T1000 (cell line): ENCODE measurements at places on chromosomes 3 and 15.

DNA sequence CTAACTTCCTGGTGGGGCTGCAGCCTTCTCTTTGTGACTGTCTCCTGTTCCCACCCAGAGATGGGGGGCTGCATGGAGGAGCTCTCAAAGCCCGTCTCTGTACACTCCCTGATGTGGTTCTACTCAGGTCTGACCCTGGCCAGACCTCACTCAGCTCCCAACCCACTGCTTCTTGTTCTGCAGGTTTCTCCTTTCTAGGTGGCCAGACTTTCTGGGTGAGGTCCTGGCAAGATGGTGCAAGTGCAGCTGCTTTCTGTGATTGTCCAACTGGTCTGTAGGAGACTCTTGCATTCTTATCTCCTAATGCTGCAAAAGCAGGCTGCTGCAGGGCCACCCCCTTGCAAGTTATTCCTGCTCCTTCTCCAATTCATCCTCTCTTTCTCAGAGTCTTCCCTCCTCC lies 77.4 kb upstream of the XCR1 start:
- no peak for DNase-seq

DNA sequence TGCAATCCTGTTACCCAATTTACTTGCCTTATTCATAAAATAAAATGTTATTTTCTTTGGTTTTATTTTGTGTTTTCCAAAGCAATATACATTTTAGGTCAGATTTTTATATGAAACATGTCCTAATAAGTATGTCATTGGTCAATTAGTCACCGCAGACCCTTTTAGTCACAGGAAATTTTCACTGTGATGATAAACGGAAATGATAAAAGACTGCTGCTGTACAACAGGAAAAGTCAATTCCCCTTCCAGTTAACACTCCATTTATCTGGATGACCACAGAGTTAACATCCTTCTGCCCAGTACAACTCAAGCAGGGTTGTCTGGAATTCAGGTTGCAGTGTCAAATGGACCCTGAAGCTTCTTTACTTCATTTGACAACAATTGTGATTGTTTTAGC lies 175.2 kb downstream of the LSAMP start:
- DNase-seq = no peak

- DNase-seq = no peak
Measured at GRCh38 chr3:168524129-168524528, 428.4 kb upstream of the GOLIM4 start.

GRCh38 chr3:63056932-63057331 lies 181.7 kb upstream of the CADPS start:
- DNase-seq = no peak

GRCh38 chr3:157494581-157495281 lies 8.5 kb downstream of the VEPH1 start:
- no peak for DNase-seq

GRCh38 chr15:66714543-66714981 lies 12.5 kb downstream of the SMAD6 start:
- no peak for DNase-seq

DNA sequence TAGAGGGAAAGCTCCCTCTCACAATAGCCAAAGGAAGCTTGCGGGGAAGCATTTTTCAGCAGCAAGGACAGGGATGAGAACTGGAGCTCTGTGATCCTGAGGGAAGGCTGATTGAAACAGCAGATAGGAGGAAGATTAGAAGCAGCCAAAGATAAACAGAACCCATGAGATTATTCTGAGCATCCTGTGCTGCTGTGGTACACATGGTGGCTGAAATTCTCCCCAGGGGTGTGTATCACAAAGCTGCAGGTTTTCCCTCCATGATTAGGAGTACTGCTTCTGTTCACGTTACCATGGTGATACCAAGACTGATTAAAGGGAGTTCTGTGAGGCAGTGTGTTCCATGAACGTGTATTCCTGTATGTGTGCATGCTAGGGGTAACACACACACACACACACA lies 30.3 kb upstream of the PSMD6 start:
- DNase-seq = no peak

DNA sequence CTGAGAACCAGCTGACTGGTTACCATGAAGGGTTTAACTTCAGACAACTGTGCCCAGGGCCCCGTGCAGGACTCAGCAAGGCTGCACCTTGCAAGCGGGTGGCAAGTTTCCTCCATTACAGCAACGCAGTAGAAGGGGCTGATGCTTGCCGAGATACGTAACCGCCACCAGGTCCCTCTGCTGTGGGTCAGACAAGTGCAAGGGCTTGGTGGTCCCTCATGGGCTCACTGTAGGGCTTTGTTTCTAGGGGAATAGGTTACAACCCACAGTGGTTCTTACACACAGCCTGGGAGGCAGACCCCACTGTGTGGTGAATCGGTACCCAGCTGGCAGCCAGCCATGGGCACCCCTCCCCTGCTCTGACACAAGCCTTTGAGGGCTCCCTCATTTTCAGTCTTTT lies 15.5 kb upstream of the SNRPA1 start:
- no peak for DNase-seq

DNA sequence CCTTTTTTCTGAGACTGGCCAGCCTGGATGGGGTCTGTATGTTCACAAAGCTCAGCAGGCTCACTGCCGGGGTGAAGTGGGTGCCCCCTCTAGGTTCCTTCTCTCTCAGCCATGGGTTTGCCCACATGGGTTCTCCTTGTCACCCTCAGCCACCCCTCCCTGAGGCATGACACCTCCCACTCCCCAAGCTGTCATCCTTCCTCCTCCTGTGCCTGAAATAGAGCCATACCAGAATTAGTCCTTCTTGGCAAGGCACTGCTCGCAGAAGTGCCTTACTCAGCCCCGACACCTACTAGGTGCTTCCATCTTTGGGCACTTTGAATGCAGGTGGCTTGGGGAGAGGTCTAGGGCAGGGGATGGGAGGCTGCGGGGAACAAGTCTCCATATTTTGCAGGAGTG lies 62.9 kb upstream of the SEC13 start:
- no peak for DNase-seq
